Omental fat pad (tissue), 4 donors: ENCODE measurements at places on chromosomes 1 and 21. TPM values are rescaled to one million over a fixed set of nuclear protein-coding genes. Genes with fewer than 3 reads are reported as not detected.

DNA sequence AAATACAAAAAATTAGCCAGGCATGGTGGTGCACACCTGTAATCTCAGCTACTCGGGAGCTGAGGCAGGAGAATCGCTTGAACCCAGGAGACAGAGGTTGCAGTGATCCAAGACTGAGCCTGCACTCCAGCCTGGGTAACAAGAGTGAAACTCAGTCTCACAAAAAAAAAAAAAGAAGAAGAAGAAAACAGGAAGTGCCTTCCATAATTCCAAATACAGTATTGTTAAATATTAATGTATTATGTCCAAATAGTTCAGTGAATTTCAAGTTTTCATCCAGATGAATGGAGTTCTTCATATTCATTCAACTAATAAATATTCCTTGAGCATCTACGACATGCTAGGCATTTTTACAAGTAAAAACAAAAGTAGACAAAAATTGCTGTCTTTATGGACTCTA is 33.3 kb downstream of the PLEKHO1 start:
- DNase-seq, result no peak

DNA sequence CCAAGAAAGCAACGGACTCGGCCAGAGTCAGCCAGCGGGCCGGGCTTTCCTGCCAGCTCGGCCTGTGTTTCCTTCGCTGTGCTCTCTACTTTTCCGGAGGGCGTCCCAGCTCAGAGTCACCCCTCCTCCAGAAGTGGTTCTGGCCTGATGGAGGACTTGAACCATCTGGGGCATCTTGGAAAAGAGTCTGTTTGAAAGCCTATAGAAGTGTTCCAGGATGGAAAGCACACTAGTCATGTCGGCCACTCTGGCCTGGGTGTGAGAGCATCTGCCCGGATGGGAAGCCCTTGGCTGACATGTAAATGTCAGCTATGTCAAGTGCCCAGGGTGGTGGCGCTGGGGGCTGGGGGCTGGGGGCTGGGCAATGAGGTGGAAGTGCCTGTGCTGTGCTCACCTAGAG is 113.4 kb downstream of the DHRS3 start:
- no peak for DNase-seq

DNA sequence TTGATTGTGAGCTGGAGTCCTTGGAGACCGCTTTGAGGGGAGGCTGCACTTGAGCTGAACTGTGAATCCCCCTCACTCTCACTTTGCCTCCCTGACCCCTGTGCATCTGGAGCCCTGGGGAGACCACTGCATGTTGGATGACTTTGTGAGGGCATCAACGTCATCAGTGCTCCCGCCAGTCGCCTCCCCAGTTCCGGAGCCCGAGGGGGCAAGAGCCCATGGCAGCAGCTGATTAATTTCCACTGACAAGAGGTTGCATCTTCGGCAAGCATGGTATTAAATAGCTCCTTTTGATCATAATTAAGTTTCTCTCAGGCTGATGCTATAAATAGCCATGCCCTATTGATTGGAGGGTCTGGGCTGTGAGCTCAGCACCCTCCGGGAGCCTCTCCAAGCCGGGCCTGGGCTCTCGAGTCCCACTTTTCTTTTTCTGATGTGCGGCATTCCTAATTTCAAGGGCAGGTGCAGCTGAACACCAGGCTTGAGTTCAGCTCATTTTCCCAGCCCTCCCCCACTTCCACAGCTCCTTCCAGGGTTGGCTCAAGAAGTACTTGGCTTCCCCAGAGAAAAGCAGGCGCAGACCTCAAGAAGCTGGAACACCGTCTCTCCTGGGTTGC is 33.2 kb downstream of the KCND3 start:
- DNase-seq, result no peak

DNA sequence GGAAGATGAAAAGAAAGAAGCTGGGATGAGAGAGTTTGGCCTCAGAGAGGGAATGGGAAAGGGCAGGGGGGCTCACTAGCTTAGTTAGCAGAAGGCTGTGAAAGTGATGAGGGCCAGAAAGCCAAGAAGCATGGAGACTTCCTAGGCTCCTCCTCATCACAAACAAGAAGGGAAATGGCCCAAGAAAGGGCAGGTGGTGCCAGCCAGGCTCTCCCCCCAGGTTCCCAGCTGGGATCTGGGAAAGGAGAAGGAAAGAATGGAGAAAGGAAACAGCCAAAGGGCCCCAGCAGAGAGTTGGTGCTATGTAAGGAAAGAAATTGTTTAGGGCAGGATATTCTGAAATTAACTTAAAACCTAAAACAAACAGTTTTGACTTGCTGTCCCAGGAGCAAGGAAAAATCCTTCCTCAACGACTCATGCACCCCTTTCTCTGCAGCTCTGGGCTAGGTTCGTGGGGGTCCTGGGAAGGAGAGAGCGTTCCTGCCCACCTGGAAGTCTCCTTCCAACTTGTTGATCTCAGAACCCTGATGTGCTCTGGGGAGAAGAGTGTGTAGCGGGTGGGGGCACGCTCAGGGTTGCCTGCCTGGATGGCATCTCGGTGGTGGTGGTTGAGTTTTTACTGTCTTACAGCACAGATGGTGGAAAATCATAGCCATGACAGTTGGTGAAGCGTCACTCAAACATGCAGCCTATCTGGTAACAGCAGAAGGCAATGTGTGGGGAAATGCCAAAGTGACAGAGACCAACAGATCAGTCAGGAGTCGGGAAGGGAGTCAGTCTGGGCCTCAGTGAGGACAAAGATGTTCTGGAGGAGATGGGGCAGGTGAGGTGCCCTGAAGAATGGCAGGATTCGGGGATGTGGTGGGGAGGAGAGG is 147.3 kb downstream of the CLIC6 start:
- no peak for DNase-seq

GRCh38 chr1:42822800-42823392 is 5.7 kb upstream of the SVBP start:
- no peak for DNase-seq

- no peak for DNase-seq
Observed at GRCh38 chr21:35204850-35205541, 155.9 kb upstream of the RUNX1 start.

DNA sequence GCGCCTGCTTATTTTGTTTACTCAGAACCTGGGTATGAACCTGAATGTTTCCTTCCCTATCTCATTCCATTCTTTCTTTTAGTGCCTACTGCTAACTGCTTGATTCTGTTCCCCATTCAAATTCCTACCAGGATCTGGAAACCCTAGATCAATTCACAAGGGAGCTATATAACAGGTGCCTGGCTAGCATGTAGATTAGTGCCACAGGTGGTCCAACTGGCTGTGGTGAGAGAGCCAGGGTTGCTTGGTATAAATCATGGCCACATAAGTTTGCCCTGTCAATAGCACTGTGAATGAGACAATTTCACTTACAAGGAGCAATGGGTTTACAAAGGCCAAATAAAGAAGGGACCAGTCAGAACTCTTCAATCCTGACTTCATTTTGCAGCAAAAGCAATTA is 6.6 kb upstream of the PRPF38B start:
- no peak for DNase-seq

DNA sequence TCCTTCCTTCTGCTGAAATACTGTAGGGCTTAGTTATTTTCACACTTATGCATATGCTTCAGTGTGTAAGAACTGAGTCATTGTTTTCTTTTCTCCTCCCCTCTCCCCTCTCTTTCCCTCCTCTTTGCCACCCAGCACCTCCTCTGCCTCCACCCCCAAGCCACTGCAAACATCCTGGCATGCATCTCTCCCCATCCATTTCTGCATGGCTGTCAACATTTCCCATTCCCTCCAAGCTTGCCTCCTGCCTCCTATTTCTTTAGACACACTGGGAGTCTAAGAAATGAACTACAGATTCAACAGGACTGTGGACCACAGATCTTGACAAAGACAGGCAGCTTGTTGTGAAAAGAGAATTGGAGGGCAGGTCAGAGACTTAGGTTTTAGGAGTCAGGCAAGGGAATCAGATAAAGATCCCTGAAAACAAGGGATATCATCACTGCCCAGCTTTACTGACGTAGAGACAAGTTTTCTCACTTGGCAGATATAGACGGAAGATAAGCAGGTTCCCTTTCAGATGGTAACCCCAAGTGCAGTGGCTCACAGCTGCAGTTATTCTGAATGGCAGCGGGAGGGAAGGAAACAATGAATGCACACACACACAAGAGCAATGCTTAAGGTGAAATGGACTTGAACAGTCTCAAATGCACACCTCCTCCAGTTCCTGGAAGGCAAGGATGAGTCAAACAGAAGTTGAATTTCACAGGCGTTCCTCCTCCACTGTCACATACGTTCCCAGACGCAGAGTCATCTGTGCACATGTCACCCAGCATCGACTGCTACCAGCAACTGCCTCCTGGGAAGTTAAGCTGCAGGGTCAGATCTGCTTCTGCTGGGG is 56.1 kb downstream of the HIVEP3 start:
- DNase-seq, result no peak

DNA sequence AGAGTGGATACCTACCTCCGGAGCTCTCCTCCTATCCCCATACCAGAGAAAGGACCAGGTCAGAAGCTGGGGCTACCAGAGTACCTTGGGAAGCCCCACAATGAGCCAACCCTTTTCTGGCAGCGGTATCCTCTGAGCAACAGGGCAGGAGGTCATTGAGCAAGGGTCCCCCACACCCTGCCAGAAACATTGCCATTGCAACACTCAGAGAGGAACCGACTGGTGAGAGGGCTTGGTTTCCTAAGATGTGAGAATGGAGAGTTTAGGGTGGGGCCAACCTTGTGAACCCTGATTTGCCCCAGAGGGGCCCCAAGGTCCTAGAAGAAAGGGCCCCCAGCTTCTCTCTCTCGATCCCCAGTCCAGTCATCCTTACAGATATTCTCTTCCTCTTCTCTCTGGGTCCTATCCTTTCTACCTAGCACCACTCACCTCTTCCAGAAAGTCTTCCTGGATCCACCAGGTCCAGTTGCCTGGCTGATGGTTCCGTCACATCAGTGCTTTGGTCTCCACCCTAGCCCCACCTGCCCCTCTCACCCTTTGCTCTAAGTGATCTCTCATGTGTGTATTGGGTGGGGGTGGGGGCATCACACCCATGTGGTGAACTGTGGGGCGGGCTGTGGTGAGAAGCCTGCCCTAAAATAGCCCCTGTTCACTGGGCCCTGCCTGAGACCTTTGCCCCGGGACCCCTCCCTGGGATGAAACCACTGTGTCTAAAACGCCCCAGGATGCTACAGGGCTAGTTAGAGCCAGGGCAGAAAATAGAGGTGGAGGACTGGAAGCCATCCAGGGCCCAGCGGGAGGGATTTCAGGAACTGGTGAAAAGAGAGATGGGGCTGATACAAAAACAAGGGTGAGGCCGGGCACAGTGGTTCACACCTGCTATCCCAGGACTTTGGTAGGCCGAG is 8.7 kb downstream of the FGR start:
- DNase-seq, result no peak

- DNase-seq, result peak; percentile 66
Observed at GRCh38 chr1:9196129-9197040, 38.2 kb upstream of the H6PD start.

DNA sequence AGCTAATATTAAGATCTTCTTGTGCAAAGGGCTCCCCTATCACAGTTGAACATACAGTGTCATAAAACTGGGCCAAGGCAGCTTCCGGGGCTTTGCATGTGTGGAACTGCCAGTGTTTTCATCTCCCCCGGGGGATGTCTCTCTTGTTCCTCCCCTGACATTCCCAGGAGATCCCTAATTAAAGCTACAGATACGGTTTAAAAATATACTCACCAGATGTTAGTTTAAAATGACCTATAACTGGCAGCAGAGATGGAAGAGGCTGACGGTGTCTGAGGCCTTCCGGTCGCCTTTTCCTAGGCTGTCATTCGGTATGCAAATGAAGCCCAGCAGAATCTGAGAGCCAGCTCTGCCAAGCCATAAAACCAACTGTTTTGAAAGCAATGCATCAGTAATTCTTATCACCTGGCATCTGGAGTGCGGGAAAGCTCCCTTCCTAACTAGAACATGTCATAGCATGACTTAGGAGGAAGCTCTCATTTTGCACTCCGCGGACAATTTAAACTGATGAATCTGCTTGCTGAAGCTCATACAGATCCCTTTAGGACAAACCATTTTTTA is 436.5 kb upstream of the VAMP3 start:
- no peak for DNase-seq

The LCA5L gene
- 5.5 TPM for total RNA-seq

The MAGI3 gene
- 7.6 TPM for total RNA-seq

The UBASH3A gene
- 0.96 TPM for total RNA-seq

The LRRIQ3 gene
- 1.4 TPM for total RNA-seq

The VANGL2 gene
- 1.1 TPM for total RNA-seq

The ARHGAP30 gene
- 30.4 TPM for total RNA-seq
